Nephron progenitor cell (in vitro differentiated cells): ENCODE measurements at places on chromosomes 2 and 18.

- H3K36me3 ChIP-seq, result peaks cover 7% of the 10 kb centered on the region
- H3K4me3 ChIP-seq, result peak overlapping the region; percentile 34
- H3K4me1 ChIP-seq, result peaks cover 51% of the 10 kb centered on the region
- H3K27me3 ChIP-seq, result peaks cover 2% of the 10 kb centered on the region
- peak; percentile 41 for DNase-seq
Observed at GRCh38 chr18:58590254-58590653, 38.6 kb downstream of the ALPK2 start.

DNA sequence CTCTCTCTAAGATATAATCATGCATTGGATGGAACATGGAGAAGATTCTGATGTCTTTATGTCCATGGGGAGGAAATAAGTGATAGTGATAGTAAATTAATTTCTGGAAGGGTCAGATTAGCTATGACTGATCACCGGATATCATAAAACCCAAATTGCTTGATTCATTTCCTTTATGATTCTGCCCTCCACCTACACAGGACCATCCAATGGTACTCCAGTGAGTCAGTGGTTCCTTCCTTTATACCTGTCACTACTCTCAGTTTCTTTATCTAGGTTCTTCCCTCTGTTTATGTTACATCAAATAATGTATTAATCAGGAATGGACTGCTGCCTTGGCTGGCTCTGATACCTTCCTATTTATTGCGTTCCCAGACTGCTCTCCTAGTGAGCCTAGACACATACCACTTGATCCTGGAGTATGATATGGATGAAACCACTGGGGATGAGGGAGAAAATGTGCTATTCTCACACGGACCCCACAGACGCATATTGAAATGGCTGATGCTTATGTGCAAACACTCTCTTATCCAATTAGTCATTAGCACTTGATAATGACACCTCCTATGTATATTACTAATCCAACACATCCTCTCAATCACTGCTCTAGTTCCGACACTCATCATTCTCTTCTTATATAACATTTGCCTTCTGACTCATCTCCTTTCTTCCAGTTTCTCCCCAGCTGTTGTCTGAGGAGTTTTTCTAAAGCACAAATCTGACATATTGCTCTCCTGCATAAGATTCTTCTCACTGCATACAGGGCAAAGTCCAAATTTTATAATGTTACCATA lies 315.6 kb downstream of the INSIG2 start:
- H3K4me3 ChIP-seq, result no peak overlapping the region
- no peak for DNase-seq
- no peaks in the 10 kb centered on the region for H3K4me1 ChIP-seq
- peaks cover 15% of the 10 kb centered on the region for H3K27me3 ChIP-seq
- H3K27ac ChIP-seq, result no peak overlapping the region

GRCh38 chr2:30264274-30264673 lies 32.9 kb downstream of the LBH start:
- H3K27me3 ChIP-seq, result peaks cover 4% of the 10 kb centered on the region
- DNase-seq, result no peak
- H3K4me1 ChIP-seq, result peaks cover 10% of the 10 kb centered on the region
- no peak overlapping the region for H3K4me3 ChIP-seq
- no peak overlapping the region for H3K27ac ChIP-seq

GRCh38 chr2:229199267-229199666 lies 71.8 kb downstream of the PID1 start:
- no peak overlapping the region for H3K27ac ChIP-seq
- H3K4me3 ChIP-seq, result no peak overlapping the region
- H3K27me3 ChIP-seq, result peaks cover 3% of the 10 kb centered on the region
- DNase-seq, result no peak

DNA sequence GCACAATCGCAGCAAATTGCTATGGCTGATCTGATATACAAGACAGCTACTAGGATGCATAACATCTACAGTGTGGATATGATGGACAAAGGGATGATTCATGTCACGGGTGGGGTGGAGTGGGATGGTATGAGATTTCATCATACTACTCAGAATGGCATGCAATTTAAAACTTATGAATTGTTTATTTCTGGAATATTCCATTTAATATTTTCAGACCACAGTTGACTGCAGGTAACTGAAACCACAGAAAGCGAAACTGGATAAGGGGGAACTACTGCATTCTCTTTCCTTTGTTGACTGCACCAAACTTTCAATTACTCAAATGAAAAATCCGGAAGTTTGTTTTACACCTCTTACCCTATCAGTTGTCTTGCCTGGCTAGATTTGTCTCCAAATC lies 94.4 kb upstream of the NEUROD1 start:
- H3K27me3 ChIP-seq, result no peaks in the 10 kb centered on the region
- no peaks in the 10 kb centered on the region for H3K36me3 ChIP-seq
- no peak overlapping the region for H3K4me3 ChIP-seq
- no peak for DNase-seq
- peaks cover 8% of the 10 kb centered on the region for H3K4me1 ChIP-seq
